ENCODE measurements at places on chromosomes 3 and 15.

DNA sequence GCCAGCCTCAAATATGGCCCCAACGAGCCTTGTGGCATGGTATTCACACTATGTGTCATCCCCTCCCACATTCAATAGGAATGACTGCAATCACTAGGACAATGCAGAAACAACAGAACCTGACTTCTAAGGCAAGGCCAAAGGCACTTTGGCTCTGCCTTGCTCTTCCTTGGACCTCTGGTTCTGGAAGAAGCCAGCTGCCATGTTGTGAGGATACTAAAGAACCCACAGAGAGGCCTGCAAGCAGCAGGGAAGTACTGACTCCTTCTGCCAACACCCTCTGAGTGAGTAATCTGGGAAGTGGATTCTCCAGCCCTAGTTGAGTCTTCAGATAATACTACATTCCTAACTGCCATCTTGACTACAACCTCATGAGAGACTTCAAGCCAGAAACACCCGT, 64.7 kb downstream of the ADAMTS9 start:
- no peak for DNase-seq

- DNase-seq: no peak
These were observed 92.3 kb downstream of the RBMS3 start for GRCh38 chr3:29373131-29373680.

DNA sequence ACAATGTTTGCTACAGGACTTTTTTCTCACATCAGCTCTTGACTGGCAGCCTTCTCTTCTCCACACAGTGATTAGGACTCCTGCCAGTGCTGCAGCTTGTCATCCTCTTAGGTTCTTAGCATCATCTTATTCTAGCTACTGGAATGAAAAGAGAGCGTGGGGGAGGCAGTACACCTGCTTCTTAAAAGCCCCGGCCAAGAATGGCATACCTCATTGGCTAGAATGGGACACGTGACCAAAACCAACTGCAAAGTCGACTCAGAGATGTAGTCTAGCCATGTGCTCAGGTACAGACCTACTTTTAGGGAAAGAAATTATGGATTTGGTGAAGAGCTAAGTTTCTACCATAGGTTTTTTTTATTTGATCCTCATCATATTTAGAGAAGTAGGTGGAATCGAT, 44.1 kb downstream of the RARB start:
- no peak for DNase-seq

DNA sequence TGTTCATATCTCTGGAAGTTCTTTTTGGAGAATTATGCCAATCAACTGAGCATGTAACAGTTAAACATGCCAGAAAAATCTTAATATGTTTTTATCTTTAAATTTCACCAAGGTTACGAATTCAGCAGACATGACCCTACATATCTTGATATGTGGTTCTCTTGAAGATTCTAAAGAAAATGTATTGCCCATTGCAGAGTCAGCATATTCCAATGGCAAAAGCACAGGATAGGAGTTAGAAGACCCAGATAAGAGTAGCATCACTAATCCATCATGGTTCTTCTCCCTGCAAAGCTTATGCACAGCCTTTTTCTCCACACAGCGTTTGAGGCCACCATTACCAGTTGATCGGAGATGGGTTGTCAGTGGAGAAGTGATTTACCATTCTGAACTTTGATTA, 402.8 kb downstream of the EPHB1 start:
- no peak for DNase-seq

- no peak for DNase-seq
These were observed 36.7 kb downstream of the CIP2A start for GRCh38 chr3:108552267-108553159.

- no peak for DNase-seq
These were observed 1.1 kb downstream of the C2CD4B start for GRCh38 chr15:62164014-62164395.

DNA sequence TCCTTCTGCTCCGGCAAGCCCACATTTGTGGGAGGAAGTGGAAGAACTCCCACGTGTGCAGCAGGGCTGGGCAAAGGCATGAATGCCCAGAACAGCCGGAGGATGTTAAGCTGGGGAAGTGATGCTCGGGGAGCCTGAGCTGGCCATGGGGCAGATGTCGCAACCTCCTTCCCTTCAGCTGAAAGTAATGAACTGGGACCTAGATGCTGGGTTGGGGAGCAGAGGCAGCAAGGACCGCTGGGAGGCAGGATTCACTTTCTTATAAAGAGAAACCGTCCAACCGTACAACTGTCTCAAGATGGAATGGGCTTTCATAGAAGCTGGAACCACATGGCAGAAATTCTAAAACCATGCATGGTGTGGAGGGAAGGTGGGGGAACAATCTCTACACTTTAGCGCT, 290.9 kb downstream of the OCA2 start:
- DNase-seq: no peak

DNA sequence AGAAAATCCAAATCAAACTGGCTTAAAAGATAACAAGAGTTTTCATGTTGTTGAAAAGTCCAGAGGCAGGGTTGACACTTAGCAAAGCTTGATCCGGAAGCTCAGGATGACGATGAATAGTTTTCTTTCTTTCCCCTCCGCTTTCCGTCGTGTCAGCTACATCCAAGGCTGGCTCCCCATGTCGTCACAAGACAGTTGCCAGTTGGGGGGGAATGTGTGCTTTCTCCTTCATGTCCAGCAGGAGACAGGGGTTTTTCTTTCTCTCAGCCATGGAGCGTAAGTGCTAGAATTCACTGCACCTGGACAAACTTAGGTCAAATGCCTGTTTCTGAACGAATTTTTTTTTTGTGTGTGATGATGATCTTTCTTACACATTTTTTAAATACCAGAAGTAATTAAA, 273.8 kb upstream of the RGMA start:
- DNase-seq: no peak

- no peak for DNase-seq
These were observed 14.9 kb downstream of the GRAMD2A start for GRCh38 chr15:72182673-72183072.

- no peak for DNase-seq
These were observed 98.9 kb downstream of the TOP2B start for GRCh38 chr3:25565807-25566206.

GRCh38 chr15:76006136-76006778, 6.0 kb downstream of the NRG4 start:
- peak; percentile 27 for DNase-seq

DNA sequence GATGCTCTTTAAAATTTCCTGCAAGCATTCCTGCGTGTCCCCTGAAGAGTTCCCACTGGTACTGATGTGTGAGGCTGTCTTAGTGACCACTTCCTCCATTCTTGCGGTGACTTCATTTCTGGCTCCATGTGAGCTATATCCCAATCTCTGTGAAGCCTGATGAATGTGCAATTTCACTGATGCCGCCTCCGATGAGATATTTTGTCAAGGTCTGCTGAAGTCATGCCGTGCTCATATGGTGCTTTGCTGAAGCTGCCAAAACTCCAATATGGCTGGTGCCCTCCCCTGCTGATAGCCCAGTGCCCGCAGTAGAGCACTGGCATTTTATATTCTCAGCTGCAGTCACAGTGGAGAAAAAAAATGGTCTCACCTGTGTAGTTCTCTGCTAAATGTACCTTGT, 271.5 kb downstream of the EFHB start:
- no peak for DNase-seq

DNA sequence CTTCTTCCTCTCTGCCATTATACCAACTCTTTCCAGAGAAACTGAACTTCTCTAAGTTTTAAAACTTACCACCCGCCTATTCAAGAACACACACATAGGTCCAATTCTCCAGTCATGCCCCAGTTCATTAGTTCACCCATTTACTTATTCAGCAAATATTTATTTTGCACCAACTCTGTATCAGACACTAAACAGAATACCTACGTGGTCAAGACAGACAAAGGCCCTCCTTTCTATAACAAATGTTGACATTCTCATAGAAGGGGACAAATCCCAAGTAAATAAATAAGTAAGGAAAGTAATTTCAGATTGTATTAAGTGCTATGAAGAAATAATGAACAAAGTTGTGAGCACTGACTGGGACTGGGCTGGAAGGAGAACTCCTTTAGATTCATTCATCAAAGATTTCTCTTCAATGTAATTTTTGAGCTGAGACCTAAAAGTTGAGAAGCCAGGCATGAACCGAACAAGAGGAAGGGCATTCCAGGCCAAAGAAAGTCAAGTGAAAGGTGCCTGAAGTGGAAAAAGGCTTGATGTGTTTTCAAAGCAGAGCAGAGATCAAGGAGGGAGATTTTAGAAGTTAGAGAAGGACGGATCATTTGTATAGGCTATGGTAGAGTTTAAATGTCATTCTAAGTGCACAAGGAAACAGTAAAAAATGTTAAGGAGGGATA, 120.4 kb downstream of the P3H2 start:
- DNase-seq: no peak

DNA sequence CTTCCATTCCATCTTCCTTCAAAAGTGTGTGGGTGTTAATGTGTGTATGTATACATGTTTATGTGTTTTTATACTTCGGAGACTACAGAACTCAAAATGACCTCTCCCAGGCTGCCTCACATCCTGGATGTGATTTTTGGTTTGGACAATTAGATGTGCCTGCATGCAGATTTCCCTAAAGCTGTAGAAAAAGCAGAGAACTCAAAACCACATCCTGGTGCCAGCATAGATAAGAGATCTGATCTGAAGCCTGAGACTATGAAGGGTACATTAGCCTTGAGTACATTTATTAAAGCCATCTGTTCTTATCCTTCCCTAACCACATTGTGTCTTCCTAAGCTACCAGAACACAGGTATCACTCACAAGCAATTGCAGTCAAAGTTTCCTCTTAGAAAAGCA, 319.4 kb upstream of the RASGRP1 start:
- no peak for DNase-seq

DNA sequence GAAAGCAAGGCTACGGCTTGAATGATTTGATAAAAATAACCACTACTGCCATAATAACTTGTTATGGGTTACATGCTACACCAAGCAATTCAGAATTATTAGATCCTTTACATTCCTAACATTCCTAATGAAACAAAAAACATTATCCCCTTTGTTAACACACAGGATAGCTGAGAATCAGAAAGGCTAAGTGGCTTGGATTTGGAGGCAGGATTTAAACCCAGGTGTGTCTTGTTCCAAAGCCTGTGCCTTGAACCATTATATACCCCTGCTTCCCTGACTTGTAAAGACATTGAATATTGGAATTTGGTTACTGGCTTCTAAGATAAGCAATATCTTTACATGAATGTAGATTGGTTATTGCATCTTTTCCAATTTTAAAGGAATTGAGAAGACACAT, 417.1 kb upstream of the GOLIM4 start:
- no peak for DNase-seq

DNA sequence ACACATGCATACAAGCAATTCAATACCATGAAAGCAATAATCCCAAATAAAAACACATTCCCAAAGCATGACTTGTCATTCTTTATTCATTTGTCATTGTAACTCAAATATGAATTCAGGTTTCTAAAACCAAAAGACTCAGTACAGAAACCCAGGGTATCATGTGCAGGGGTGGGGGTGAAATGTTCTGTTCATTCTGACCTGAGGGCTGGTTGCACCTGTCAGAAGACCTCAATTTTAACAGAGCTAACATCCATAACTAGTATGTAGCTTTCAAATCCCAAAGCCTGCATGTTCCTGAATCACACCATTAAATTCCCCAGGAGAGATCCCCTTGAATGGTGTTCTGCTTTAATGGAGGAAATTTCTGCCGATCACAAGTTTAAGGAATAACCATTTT, 738.7 kb downstream of the MCTP2 start:
- DNase-seq: no peak

DNA sequence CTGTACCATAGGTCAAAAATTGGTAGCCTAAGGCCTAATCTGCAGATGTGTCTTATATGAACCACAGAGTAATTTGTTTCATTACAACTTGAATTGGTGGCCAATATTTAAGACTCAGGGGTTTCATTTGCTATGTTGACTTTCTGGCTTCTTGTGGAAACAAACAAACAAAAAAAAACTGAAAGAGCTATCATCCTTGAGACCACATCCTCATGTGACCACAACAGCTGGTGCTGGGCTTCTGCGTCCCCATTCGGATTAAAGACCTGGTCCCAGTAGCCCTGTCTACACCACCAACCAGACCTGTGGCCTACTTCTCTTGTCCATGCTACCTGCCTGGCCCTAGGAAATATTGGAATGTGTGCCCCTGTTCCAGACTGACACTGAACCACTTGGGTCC, 61.7 kb downstream of the STRIT1 start:
- DNase-seq: no peak

DNA sequence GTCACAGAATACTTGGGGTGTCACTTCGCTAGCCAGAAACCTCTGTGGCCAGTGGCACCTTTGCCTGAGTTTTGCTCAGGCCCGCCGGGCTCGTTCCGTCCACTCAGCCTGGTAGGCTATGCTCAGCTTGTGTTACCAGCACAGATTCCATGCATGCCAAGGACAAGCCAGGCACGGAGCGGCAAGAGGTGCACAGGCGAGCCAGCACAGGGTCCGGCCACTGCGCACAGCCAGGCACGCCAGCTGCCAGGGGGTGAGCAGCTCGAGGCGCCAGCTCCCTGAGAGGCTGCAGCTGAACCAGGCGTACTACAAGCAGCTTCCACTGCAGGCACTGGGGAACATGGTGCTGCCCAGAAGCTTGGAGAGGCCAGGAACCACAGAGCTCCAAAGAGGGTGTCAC, 14.7 kb downstream of the PCYT1A start:
- DNase-seq: no peak

DNA sequence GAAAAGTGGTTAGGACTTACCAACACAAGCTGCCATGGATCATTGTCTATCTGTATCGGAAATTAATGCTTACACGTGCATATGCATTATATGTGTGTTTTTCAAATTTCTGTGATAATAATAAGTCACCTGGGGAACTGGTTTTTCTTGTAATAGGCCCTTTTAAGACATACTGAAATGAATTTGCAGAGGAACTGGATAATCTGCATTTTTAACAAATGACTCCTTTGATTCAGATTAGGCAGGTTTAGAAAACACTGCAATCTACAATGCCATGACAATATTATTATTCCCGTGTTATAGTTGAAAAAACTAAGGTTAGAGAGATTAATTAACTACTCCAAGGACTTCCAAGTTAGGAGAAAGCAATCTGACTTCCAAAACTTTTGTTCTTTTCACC, 23.4 kb downstream of the STRIT1 start:
- DNase-seq: no peak

- no peak for DNase-seq
These were observed 67.9 kb upstream of the GUCA1C start for GRCh38 chr3:109021556-109021955.

- no peak for DNase-seq
These were observed 36.3 kb downstream of the APBA2 start for GRCh38 chr15:28921919-28922706.

GRCh38 chr3:141477224-141477623, 9.6 kb upstream of the RASA2 start:
- peak; percentile 62 for DNase-seq

- peak; percentile 70 for DNase-seq
These were observed 24.3 kb upstream of the FLNB start for GRCh38 chr3:57983734-57984518.

- DNase-seq: no peak
These were observed 77.4 kb downstream of the FLNB start for GRCh38 chr3:58085616-58086015.

GRCh38 chr3:186381424-186382216, 19.6 kb upstream of the DGKG start:
- no peak for DNase-seq

GRCh38 chr3:196656213-196656612, 16.7 kb downstream of the NRROS start:
- no peak for DNase-seq
